Fibroblast of the aortic adventitia (primary cell): ENCODE measurements at places on chromosomes 3 and 15.

- DNase-seq = no peak
Observed at GRCh38 chr3:126155819-126156218, 24.6 kb downstream of the ALDH1L1 start.

DNA sequence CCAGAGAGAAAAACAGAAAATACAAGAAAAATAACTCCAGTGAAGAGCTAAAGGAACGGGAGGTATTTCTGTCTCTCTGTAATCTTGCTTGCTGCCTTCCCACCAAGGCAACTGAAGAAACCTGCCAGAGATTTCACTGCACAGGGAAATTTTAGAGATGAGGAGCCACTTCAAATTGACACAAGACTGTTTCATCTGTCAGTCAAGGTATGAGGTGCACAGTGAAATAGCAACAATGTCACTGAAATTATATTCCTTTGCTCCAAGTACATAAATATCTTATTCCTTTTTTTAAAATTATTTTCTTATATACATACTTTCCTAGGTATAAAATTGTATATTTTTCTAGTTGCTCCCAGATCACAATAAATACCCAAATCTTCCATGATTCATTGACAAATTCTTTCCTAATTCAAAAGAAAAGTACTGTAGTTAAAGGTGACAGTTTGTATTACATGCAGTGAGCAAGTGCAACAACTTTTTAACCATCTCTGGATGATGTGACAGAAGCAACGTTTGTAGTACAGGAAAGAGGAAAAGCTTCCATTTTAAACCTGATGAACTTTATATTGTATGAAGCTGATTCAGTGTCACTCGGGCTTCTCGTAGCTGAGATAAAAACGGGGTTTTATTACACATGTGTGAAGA lies 563.4 kb downstream of the TUSC7 start:
- no peak for DNase-seq

GRCh38 chr15:73334086-73334485 lies 34.7 kb downstream of the HCN4 start:
- DNase-seq = no peak

DNA sequence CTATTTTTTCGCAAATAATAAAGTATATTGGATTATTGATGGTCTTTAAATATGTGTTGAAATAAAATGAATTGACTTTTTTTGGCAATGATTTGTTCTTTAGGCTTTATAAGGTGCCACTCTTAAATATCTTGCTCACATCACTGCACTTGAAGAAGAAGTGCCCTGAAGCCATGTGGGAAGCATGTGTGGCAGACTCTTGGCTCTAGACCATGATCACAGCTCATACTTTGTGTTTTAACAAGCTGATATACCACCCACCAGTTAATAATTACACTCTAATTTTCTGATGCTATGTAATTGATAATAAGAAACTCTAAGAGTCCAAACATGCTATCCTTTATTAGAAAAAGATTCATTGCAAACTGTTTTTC lies 52.1 kb upstream of the TGFBR2 start:
- DNase-seq = no peak

GRCh38 chr15:39942101-39942752 lies 8.3 kb downstream of the EIF2AK4 start:
- peak; percentile 64 for DNase-seq

GRCh38 chr3:16770792-16771191 lies 114.0 kb upstream of the PLCL2 start:
- no peak for DNase-seq

DNA sequence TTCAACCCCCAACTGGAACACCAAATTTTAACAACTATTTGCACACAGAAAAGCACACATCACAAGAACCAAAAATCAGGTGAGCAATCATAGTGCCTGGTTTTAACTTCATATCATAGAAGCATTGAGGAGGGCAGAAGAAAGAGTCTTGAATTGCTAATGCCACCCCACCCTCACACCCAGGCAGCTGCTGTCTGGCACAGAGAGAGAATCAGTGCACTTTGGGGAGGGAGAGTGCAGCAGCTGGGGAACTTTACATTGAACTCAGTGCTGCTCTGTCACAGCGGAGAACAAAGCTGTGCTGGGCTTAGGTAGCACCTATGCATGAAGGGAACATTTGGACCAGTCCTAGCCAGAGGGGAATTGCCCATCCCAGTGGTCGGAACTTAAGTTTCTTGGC lies 76.0 kb upstream of the KBTBD8 start:
- DNase-seq = no peak

GRCh38 chr15:98999233-98999632 lies 8.4 kb downstream of the PGPEP1L start:
- no peak for DNase-seq

- DNase-seq = no peak
Observed at GRCh38 chr3:164806188-164806587, 272.1 kb downstream of the SI start.

DNA sequence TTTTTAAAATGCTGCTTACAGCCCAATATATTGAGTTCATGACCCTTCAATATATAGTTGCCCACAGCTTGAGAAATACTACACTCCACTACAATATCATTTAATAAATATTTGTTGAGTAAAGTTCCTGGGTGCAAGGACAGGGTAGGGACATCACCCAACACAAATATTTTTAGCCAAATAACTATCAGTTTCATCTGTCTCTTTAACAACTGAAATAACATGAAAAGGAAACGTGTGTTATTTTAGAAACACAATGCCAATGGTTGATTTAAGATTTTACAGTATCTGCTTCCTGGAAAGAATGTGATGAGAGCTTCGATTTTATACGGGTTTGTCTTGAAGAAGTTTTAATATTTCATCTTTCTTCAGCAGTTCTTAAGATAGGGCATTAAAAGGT lies 67.7 kb upstream of the CDV3 start:
- no peak for DNase-seq

DNA sequence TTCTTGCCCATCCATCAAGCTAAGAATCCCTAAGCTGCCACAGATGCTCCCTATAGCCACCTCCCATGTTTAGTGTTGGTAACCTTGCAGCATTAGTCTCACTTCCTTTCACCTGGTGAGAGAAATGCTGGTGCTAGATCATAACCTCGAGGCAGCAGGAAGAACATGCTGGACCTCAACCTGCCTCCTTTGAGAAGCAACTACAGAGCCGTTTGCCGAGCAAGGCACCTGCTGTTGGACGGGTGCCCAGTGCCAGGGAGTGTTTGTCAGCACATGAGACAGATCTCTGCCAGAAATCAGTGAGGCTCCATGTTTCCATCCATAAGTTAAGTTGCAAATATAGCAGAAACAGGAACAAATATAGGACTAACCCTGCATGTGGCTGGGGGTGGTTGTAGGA lies 955.7 kb downstream of the TUSC7 start:
- no peak for DNase-seq

DNA sequence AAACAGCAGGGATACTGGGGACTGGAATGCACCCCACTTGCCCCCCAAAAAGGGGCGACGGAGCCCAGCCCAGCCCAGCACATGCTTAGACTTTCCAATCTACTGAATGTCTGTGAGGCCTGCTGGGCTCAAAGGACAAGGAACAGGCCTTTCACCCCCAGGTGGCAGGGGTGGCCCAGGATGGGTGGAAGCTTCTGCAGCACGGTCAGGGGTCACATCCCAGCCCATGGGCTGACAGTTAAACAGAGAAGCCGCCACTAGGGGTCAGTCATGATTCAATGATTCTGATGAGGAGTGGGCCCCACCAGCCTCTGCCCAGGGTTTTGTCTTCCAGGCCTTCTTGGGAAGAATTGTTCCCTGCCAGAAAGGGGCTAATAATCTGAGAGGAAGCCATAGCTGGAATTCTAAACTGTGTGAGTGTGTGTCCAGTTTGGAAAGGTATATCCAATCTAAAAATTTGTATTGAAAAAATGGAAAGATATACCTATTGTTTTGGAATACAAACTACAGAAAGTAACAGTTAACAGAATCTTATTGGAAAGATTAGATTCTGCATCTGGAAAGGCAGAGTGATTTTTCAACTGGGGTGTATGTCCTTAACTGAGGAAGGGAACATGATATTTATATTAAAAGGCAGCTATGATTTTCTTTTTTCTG lies 2.2 kb downstream of the CHRNB4 start:
- DNase-seq = peak; percentile 36

DNA sequence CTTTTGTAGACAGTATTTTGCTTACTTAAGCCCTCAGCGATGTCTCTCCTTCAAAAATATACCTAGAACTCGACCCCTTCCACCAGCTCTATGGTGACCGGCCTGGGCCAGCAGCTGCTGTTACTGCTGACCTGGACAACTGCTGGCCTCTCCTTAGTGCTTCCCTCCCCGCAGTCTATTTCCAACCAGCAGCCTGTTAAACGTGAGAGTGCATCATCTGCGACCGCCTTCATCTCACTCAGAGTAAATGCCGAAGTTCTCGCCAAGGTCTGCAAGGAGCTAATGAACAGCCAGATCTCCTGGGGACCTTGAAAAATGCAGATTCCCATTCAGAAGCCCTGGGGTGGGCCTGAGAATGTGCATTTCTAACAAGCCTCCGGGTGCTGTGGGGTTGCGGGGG lies 86.7 kb downstream of the RPLP1 start:
- DNase-seq = no peak

DNA sequence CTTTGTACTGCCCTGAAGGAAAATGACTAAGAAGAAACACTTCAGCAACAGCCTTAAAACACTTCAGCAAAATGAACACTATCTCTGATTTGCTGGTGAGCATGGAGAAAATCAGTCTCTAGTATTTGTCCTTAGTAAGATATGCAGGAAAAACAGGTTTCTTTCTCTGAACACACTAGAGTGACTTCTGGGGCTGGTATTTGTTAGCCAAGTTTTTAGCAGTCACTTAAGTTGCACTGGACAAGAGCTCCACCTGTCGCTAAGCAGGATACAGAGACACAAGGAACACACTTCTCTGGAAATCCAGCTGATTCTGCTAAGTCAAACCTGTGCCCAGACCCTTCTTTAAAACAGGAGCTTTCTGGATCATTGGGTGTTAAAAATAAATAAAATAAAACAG lies 65.3 kb downstream of the CHAC1 start:
- peak; percentile 29 for DNase-seq

GRCh38 chr3:38985581-38985980 lies 66.2 kb downstream of the SCN11A start:
- DNase-seq = peak; percentile 53

DNA sequence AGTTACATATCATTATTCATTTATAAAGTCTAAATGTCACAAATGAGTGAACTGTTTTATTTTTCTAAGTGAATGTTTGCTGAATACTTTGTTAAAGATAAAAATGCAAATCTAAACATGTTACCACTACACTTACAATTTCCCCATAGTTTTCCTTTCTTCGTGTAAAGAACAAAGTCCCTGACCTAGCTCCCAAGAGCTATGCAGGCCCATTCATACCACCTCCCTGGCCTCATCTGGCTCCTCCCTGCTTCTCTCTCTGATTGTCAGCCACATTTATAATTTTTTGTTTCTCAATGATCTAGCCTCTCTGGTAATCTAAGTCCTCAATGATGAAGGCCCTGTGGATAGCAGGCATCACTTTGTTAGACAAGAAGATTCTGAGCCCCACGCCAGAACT lies 31.0 kb upstream of the OR5K4 start:
- no peak for DNase-seq

GRCh38 chr15:29556380-29556779 lies 265.9 kb downstream of the TJP1 start:
- peak; percentile 6 for DNase-seq

GRCh38 chr3:89303701-89304100 lies 196.3 kb downstream of the EPHA3 start:
- peak; percentile 23 for DNase-seq

DNA sequence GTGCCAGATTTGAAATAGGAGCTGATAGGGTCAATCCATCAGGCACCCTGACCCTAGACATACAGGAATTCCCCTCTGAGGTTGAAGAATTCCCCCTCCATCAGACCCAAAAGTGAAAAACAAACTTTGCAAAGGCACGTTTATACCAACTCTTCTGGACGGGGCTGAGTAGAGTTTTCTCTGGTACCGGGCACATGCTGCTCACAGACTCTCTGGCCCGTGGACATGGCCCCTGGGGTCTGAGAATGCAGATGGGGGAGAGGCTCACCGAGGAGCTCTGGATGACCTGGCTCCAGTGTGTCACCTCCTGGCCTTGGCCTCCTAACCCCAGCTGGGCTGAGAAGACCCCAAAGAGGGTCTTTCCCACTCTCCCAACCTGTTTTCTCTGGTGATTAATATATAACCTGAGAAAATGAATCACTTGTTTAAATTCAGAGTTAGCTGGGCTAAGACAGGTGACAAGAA lies 11.2 kb upstream of the LIPC start:
- no peak for DNase-seq

- DNase-seq = no peak
Observed at GRCh38 chr15:89495638-89496145, 691 bp downstream of the RHCG start.

GRCh38 chr3:124832782-124833709 lies 54.1 kb downstream of the ITGB5 start:
- peak; percentile 92 for DNase-seq
